ENCODE measurements at places on chromosomes 5 and 9.
A peak's percentile ranks its signal among the peaks of the same experiment; 100 is the strongest.

GRCh38 chr5:93407454-93407853 is 173.6 kb downstream of the NR2F1-AS1 start:
- DNase-seq: no peak

GRCh38 chr5:175803254-175803653 is 68.1 kb upstream of the CPLX2 start:
- no peak for DNase-seq

DNA sequence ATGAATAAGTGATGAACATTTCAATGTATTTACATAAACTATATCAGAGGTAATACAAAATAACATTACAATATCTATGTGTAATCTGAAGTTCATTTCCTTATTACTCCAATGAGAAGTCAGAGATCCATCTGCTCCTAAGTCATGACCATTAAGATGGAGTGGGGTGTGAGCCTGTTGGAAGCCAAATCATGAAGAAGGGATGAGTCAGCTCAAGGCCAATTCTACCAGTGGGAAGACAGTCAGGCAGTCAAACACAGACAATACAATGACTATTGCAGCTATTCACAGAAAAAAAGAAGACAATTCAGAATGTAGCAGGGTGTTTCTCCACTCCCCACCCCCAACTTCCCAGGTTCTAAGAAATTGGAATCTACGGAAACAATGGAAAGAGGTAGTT is 155.0 kb downstream of the NFIB start:
- peak; percentile 84 for DNase-seq

DNA sequence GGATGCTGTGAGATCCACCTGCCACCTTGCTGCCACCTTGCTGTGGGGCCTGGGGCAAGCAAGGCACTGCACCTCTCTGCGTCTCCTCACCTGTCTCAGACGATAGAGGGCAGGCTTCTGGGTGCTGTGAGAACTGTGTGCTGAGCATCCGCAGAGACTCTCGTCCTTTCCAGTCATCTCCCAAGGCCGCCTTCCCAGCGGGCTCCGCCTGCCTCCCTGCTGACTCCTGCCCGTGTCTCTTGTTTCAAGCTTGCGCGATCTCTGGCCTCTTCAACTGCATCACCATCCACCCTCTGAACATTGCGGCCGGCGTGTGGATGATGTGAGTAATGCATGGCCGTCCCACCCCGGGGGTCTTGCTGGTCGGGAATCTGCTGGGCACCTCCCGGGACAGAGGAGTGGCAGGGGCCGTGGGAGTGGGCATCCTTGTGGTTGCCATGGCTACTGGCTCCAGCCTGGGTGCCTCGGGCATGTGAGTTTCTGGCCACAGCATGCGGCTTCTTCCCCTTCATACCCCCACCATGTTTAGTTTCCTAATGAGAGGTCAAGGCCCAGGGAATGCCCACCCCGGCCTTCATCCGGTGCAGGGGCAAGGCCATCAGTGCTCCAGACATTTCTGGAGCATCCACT is 3.6 kb downstream of the CACFD1 start:
- no peak for DNase-seq

- DNase-seq: no peak
Measured at GRCh38 chr9:80062567-80062966, 490.8 kb downstream of the TLE4 start.

DNA sequence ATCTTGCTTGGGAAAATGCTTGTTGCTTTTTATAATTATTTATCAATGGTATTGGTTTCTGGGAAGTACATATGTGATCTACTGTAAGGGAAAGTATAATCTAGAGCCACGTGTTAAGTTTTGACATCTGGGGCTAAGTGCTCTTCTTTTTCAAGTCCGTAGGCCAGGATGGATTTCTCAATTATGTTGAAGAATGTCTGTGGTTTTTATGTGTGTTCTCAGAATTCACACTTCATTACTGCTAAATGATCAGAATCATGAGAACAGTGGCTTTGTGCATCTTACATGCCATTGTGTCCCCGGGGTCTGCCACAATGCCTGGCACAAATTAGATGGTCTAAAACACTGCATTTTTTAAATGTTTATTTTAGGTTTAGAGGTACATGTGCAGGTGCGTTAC is 14.5 kb upstream of the AUH start:
- DNase-seq: peak; percentile 43

DNA sequence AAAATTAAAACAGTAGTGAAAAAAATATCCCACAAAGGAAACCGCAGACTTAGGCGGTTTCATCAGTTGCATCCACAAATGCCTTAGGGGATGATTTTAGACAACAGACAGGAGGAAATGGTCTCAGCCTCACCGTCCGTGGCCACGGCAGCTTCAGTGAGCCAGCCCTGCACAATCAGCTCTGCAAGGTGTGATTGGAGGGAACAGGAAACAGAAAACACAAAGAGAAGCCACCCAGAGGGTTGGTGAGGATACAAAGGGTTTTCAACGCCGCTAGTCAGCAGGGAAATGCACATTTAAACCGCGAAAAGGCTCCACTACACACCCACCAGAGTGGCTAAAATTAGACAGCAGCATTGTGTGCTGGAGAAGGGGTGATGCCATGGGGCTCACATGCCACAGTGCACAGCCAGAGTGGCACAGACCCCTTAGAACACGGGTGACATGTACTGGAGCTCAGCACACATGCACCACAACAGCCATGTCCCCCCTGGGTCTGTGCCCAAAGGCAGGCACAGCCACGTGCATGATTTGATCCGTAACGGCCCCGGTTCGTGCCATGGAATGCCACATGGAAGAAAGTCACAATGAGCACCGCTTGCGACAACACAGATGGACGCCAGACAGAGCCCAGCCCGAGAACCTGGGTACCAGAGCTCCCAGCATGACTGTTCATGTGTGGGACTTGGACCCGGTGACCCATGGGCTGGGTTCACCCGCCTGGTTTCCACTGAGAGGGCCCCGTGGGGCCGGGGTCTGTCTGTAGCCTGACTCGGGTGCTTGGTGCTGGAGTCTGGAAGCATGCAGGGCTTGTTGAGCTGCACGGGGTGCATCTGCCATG is 18.3 kb upstream of the TERT start:
- DNase-seq: no peak

DNA sequence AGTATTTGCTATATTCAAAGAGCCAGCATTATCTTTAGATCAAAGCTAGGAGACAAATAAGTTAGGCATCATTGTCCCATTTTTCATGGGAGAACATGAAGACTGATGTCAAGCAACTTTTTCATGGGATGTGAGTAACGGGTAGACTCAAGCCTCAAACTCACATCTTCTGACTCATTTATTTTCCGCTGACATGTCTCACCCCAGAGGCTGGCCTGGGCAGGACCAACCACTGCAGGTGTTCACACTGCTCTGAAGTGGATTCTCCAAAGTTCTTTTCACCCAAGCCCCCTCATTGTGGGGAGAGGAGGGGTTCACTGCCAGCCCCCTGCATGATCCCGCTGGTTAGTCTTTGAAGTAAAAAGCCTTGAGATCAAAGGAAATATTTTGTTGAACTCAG is 34.9 kb upstream of the BASP1 start:
- peak; percentile 75 for DNase-seq

DNA sequence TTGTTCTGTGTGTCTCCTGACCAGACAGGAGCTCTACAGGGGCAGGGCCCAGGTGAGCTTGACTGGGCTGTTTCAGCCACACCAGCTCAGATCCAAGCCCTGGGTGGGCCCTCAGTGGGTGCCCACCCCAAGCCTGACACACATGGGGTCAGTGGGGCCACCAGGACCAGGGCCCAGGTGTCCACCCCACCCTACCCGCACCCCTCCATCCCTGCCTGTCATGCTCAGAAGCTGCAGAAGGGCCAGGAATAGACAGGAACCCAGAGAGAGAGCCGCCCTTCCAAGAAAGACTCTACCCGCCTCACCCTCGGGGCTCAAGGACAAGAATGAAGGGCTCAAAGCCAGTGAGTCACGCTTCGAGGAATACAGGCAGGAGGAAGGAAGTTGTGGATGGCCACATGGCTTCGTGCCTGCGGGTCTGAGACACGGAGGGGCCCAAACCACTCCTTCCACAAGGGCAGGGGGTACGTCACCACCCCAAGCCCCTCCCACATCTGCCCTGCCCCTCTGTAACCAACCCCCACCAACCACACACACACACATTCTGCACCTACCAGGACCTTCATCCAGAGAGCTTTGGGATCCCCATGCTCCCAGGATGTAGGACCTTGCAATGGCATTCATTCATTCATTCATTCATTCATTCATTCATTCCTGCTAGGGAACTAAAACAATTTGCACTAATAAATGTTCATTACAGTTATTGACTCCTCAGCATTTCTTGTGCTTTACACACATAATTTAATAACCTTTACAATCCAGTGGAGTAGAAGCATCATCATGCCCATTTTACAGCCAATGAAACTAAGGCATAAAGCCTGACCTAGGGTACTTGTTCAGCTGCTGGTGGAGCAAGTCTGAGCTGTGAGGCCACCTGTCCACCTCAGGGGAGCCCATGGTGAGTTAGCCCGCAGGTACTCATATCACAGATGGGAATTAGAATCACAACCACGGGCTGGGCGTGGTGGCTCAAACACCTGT is 55.9 kb upstream of the STXBP1 start:
- peak; percentile 97 for DNase-seq

GRCh38 chr5:84168841-84169240 is 215.8 kb downstream of the EDIL3 start:
- DNase-seq: no peak

DNA sequence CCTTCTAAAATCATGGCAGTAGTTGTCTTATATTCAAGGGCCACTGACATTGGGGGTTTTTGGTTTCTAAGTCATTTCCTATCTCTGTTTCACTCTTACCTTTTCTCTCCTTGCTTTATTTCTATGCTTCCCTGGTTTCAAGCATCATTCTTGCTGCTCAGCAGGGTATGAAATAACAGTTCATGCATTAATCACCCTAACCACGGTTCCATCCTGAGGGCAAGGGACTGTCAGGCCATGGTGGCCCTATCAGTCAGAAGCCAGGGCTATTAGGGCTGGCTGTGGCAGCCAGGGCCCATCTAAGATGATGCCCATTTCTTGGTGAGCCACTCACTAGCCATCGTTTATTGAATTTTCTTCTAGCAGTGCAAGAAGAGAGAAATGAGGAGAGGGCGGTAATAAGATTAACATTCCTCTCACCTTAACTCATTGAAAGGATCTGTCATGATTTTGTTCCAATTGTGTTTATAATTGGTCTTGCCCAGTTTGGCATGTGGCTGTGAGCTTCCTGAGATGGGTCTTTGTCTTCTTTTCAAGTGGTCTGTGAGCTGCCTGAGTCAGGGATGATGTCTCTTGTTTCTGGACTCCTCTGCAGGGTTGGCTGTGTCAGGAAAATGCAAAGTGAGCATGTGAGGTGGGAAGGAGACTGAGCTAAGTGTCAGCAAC is 45.2 kb downstream of the CYSTM1 start:
- DNase-seq: peak; percentile 82

- DNase-seq: no peak
Measured at GRCh38 chr5:107548477-107548876, 122.3 kb downstream of the EFNA5 start.

DNA sequence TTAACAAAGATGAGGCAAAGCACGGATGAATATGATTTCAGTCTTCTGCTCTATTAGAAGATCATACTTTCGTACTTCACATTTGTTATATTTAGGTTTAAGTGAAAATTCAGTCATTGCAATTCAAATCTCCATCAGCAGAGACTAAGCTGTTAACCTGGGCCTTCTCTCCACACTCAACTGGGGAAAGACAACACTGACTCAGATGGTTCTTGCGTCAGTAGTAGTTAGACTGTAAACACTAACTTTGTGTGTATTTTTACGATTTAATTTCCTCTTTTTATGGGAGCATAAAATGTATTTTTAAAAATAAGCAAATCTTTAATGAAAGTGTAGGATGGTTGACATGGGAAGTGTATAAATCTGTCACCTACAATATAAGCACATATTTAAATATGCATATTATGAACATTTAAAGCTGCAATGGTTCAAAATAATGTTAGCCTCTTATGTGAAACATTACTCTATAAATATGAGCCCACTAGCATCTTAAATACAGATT is 42.7 kb upstream of the ZNF608 start:
- no peak for DNase-seq

DNA sequence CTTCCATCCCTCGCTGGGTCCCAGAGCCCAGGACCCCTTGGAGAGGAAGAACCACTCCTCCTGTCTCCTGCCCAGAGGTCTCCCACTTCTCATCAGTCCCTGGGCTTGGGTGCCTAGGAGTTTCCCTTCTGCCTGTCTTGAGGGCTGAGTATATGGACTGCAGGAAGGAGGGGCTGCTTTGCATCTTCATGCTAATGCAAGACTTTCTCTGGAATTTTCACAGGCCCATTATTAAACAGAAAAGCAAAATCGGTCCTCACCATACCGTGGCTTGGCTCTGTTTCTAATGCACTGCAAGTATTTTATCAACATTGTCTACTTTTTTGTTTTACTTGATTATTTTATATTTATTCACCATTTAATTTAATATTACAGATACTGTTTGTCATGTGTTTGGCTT is 34.5 kb downstream of the TRIO start:
- DNase-seq: no peak

GRCh38 chr5:80343067-80343466 is 23.3 kb downstream of the SPZ1 start:
- DNase-seq: peak; percentile 9

GRCh38 chr5:68048516-68048915 is 167.0 kb upstream of the PIK3R1 start:
- DNase-seq: no peak

- DNase-seq: no peak
Measured at GRCh38 chr5:173237875-173238220, 2.8 kb upstream of the NKX2-5 start.

- no peak for DNase-seq
Measured at GRCh38 chr5:168163966-168164365, 127.5 kb upstream of the WWC1 start.

- DNase-seq: peak; percentile 93
Measured at GRCh38 chr9:88396836-88397577, 8.8 kb downstream of the SPIN1 start.

- DNase-seq: peak; percentile 92
Measured at GRCh38 chr9:14251154-14252071, 62.5 kb downstream of the NFIB start.

GRCh38 chr5:40619421-40619820 is 60.3 kb upstream of the PTGER4 start:
- no peak for DNase-seq

DNA sequence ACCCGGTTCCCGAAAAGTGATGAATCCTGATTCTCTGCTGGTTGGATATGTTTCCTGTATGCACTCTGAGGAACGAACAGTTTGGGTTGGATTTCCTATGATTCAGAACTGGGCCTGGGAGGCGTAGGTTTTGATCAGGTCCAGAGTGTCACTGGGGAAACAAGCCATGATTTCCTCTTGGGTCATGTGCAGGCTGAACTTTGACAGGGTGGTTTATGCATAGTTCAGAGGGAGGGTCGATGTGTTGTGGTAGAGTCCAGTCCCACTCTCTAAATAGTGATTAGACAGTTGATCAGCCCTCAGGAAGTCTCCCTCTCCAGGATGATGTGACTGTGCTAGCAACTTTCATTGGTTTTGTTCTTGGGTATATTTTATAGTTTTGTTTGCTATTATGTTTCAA is 17.4 kb downstream of the ATG10 start:
- DNase-seq: no peak

DNA sequence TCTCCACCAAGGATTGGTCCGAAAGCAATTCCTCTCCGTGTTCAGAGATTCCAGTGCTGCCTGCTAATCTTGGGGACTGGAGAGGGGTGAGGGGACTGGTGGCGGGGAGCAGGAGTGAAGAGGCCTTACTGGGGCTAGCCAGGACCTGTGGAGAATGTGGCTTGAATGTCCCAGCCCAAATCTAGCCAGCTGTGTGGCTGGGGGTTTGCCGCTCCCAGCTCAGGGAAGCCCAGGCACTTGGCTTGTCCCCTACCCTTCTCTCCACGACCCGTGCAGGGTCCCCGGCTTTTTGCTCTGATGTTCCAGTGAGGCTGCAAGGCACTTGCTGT is 2.4 kb downstream of the N4BP3 start:
- no peak for DNase-seq

All from fibroblast of lung (primary cell).